Posterior cingulate gyrus (tissue), 11 donors: ENCODE measurements at places on chromosomes 5 and 9.

DNA sequence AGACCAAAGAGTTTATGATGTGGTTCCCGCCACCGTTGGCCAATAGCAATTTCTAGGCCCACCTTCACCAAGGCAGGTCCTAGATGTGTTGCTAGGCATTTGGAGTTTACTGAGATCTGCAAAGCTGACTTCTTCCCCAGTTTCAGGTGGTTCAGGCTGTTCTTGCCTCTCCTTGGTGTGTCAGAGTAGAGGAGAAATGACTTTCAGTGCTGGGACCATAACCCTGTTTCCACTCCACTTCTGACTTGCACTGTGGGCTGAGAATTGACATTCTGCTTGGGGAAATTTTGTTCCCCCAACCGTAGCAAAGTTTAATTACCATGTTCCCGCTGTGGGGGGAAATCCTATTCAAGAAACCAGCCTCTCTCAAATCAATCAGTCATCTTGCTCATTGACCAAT, 128.0 kb upstream of the GABRP start:
- no peak for DNase-seq

- DNase-seq: no peak
These were observed 48.5 kb downstream of the PLGRKT start for GRCh38 chr9:5389109-5389732.

GRCh38 chr9:96009690-96010472, 134.4 kb downstream of the ERCC6L2 start:
- no peak for DNase-seq

DNA sequence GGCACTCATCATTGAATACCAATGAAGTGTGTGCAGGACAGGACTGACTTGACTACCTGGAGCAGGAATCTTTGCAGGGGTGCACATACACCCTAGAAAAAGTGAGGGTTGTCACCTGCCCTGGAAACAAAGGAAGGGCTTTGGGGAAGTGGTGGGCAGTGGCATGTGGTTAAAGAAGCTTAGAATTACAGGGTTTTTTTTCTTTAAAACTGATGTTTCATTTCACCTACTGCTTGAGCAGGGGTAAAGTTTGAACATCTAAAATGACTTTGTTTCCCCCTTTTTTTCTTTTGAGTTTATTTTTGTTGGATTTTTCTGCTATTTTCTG, 2.0 kb upstream of the KDM3B start:
- DNase-seq: no peak

DNA sequence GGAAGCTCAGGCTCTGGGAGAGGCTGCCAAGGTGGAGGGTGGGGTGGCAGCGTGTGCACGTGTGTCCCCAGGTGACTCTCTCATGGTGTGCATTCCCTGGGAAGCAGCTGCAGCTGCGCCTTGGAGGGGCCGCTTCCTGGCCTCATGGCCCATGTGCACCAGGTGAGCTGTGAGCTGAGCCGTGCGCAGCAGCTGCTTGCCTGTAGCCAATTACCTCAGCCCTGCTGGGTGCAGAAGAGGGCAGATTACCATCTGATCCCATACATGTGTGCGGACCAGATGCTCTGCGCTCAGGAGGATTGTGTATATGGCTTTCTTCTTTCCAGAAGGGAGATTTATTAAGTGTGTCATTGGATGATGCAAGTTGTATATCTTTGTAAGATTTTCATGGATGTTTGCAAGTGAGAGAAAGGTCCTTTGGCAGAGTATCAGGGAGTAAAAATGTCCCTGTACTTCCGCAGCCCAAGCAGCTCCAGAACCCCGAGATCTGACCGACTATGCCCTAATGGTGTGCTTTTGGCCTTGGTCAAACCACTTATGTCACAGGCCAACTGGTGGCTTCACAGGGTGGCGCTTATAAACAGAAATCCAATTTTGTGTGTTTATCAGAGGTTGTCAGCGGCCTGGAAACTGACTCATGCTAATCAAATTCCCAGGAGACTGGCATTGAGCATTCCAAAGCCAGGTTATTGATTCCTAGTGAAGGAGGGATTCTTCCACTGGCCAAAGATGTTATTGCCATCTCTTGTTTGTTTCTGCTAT, 229.3 kb downstream of the GOLPH3 start:
- DNase-seq: no peak

DNA sequence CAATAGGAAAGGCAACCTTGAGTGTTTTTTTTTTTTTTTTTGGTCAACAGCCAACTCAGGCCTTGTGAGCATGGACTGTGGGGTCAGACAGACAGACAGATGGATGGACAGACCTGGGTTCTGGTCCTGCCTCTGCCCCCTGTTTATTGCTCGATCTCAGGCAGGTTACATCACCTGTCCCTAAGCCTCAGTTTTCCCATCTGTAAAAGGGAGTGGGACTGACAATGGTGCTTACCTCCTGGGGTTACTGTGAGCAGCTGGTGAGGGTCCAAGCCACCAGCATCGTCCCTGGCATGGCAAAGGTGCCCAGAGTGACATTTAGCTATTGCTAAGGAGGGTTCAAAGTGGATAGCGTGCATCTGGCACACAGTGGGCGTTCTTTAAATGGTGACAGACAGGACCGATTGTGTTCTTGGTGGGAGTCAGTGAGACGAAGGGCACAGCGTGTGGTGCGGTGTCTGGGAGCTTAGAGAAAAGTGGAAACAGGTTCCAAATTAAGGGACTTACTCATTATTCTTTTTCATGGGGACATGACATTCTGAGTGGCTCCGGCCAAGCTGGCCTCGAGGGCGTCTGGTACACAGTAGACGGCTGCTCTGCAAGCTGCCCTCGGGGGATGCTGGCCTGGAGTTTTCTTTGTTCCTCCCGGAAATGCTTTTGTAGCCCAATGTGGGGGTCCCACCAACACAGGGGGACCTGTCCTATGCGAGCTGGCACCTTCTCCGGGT, 72.1 kb downstream of the COL27A1 start:
- DNase-seq: no peak

GRCh38 chr9:87375397-87376073, 122.1 kb upstream of the DAPK1 start:
- DNase-seq: no peak

- DNase-seq: no peak
These were observed 592.0 kb downstream of the BNC2 start for GRCh38 chr9:16278326-16278999.

DNA sequence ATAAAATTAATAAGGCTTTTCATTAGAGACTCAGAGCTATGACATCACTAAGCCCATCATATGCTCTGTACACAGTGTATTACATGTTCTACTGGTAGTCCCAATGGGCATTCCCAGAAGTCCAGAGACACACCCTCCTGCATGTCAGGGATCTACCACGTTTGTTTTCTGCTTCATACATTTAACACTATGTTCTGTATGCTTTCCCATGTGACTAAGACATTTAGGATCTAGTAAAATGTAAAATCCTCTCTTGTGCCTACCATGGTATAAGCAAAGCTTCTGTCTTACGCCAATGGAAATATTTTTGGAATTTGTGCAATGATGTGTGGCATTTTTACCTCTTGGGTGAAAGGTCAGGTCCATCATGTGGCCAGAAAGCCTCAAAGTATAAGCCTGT, 192.4 kb downstream of the ADAMTSL1 start:
- DNase-seq: no peak

DNA sequence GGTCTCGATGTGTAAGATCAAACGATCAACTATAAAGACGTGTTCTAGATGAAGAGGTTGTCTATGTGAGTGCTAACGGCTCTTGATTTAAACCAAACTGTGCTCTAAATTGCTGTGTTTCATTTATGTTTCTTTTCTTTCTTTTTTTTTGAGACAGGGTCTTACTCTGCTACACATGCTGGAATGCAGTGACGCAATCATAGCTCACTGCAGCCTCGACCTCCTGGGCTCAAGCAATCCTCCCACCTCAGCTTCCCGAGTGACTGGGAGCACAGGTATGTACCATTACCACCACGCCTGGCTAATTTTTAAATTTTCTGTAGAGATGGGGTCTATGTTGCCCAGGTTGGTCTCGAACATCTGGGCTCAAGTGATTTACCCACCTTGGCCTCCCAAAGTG, 24.0 kb upstream of the RNF130 start:
- DNase-seq: no peak

- no peak for DNase-seq
These were observed 79.1 kb downstream of the ATG10 start for GRCh38 chr5:82050955-82051354.

GRCh38 chr5:93273176-93273575, 307.8 kb downstream of the NR2F1-AS1 start:
- no peak for DNase-seq

DNA sequence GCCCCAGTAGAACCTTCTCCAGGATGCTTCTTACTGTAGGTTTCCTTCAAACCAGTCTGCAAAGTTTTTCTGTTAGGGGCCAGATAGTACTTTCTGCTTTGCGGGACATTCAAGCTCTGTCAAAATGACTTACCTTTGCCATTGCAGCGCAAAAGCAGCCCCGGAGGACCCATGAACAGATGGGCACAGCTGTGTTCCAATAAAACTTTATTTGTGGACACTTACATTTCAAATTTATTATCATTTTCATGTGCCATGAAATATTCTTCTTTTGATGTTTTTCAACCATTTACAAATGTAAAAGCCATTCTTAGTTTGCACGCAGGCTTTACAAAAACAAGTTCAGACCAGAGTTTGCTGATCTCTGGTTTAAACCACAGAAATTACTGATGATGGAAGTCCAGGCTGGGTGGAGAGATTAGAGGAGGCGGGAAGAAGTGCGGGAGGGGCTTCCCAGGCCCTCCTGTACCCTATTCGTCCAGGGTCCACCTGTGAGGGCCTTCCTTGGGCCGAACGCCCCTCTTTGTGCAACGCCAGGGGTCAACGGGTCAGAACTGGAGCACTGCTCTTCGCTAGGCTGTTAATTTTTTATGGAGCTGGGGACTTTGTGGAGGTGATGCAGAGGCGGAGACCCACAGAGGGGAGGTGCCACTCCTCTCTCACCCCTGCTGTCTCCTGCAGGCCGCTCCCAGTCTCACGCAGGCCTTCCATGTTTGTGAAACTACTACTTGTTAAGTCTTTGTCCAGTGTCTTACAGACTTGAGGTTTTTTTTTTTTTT, 7.6 kb upstream of the ASS1 start:
- DNase-seq: no peak

- DNase-seq: no peak
These were observed 373.1 kb upstream of the WWC1 start for GRCh38 chr5:167918184-167918812.

DNA sequence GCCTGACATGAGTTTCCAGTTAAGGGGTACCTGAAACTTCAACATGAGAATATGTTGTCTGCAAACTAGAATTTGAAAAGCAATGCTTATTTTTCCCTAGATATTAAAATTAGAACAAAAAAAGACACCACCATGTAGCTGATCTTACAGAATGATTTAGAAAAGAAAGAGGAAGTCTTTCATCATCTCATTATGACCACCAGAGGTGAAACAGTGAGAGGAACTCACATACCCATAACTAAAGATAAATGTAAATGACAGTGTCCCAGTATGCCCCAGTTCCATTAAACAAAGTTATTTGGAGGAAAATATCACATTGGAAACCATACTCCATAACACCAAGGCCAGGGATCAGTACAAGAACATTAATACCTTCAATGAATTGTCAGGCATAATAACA, 6.9 kb downstream of the TAF7 start:
- DNase-seq: no peak

GRCh38 chr5:116747881-116748280, 173.3 kb upstream of the SEMA6A start:
- DNase-seq: no peak

- DNase-seq: no peak
These were observed 42.1 kb downstream of the LRRTM2 start for GRCh38 chr5:138833080-138833479.

GRCh38 chr5:107485184-107485583, 185.6 kb downstream of the EFNA5 start:
- no peak for DNase-seq

DNA sequence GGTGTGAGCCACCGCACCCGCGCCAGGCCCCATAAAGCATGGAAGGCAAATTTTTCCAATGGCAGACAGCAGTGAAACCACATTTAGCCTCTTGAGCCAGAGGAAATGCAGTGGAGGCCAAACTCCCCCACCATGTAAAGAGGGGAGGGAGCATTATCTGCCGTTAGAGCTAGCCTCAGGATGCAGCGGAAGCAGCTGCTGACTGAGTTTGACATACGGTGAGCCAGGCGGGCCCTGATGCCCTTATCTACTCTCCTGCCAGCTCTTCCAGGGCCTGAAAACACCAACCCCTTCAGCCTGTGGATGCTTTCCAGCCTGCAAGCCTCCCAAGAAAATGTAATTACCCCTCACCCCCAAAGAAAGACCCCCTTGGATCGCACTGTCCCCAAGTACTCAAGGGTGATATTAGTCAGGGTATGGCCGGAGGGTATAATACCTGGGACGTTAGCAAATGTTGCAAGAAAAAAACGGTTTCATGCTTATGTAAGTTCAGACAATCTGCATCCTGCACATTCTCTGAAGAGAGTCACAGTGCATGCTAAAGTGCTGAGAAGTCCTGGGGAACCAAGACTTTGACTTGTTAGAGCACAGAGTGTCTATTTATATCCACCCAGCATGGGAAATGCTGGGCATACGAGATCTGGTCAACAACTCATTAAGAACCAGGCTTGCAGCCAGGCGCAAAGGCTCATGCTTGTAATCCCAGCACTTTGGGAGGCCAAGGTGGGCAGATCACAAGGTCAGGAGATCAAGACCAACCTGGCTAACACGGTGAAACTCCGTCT, 11.3 kb upstream of the GGTA1 start:
- no peak for DNase-seq

- no peak for DNase-seq
These were observed 62.6 kb downstream of the PPARGC1B start for GRCh38 chr5:149792540-149793255.

GRCh38 chr9:36488389-36488756, 84.3 kb upstream of the MELK start:
- no peak for DNase-seq

GRCh38 chr5:96658272-96658671, 3.9 kb upstream of the CAST start:
- no peak for DNase-seq

DNA sequence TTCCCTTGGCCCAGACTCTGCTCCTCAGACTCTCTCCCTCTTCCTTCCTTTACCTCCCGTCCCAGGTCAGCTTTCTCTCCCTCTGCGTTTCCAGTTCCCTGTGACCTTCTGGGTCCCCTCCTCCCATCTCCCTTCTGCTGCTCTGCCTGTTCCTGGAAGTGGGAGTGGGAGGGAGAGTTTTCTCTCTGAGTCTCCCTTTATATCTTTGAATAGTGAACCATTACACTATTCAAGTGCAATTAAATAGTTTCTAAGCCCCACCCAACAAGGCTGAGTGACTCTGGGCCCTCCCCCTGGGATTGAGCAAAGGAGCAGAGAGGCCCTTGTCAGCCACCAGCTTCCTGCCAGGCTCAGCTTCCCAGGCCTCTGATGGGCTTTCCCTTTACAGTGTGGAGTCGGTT, 34.8 kb downstream of the THBS4 start:
- no peak for DNase-seq

GRCh38 chr9:32839013-32839885, 55.9 kb downstream of the TMEM215 start:
- DNase-seq: no peak
